ENCODE measurements at places on chromosomes 13 and 19.

GRCh38 chr13:75467040-75467728, 14.8 kb downstream of the TBC1D4 start:
- DNase-seq = no peak

DNA sequence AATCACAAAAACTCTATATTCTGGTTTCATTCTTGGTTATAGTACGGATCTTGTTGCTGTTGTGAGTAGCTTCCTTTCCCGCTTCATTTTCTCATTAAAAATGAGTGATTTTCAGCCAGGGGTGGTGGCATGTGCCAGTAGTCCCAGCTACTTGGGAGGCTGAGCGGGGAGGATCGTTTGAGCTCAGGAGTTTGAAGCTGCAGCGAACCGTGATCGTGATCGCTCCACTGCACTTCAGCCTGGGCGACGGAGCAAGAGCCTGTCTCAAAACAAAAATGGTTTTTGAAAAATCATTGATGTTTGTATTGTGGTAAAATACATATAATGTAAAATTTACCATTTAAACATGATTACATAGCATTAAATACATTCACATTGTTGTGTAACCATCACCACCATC, 71.6 kb upstream of the TM9SF2 start:
- no peak for DNase-seq

GRCh38 chr13:64758521-64759244, 2471.5 kb downstream of the PCDH9 start:
- DNase-seq = no peak

DNA sequence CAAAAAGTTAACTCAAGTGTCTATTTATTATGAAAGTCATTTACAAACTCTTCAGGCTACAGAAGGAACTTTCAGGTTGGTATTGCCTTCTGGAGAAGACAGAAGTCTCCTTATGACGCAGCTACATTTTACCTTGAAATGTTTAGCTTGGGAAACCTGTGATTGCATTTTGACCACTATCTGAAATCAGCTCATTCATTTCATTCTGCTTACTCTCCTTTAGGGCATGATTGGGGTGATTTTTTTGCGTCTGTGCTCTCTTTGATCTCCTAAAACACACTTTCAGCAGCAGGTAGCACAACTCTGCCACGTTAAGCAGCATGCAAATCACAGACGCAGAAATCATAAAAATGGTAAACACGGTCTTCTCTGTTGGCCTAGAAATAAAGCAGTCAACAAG, 9.6 kb downstream of the GJB6 start:
- no peak for DNase-seq

GRCh38 chr13:101490406-101491015, 38.0 kb downstream of the ITGBL1 start:
- DNase-seq = no peak

DNA sequence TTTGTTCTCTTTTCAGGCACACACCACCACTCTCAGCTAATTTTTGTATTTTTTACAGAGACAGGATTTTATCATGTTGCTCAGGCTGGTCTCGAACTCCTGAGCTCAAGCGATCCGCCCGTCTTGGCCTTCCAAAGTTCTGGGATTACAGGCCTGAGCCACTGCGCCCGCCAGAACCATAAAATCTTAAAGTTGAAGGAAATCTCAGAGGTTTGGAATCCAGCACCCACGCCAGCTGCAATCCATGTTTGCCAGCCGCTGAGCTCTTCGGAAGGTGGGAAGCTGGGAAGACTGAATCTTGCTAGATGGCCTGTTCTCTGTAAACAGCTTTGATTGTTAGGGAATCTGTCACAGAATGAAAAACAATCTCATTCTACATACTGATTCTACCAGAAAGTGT, 38.5 kb downstream of the SPATA13 start:
- DNase-seq = no peak

DNA sequence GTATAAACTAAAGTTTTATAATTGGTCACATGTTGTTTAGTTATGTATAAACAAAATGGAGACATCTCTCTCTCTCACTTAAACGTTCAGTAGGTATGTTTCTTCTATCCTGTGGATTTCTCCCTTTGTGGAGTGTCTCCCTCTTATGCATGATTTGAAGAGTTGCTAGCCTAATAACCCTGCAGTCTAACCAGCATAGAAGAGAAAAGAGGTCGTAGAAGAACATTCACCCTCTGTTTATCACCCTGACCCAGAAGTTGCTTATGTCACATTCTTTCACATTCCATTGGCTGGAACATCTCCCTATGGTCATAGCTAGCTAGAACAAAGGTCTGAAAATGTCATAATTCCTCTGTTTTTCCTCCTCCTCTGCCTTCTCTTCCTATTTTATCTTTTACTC, 176.8 kb upstream of the PCDH20 start:
- no peak for DNase-seq

GRCh38 chr13:49596221-49596620, 10.9 kb upstream of the RCBTB1 start:
- DNase-seq = no peak

DNA sequence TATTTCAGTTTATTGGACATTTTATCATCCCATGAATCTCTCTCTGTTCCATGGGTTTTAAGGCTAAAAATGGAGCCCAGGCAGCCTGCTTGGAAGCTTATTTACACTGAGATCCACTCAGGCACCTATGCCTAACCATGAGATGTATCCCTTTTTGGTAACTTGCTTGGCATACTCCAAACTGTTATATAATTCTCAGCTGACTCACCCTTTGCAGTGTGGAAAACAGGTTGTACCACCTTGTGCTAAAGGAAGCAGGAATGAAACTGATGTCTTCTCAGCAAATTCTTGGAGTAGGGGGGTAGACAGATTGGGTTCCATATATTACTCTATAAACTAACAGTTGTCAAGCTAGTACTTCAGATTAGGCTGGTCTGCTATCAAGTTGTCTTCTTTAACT, 483.6 kb downstream of the KLF5 start:
- no peak for DNase-seq

GRCh38 chr13:80850771-80851170, 509.8 kb upstream of the SPRY2 start:
- no peak for DNase-seq

DNA sequence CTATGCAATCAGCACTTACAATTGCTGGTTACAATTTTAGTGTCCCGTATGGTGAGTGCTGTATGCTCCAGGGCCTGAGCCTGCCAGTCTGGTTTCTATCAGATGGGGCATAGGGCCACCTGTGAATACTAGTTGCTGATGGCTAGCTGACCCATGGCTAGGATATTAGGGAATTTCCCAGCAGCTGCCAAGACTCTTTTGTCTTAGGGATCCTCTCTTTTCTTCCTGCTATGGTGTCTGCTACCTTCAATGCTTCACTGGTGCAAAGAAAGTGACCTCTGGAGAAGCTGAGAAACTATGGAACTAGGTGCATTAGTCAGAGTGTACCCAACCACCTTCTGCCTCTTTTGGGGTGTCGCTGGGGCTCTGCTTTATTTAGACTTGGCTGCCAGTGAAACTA, 11.6 kb downstream of the CCDC169 start:
- no peak for DNase-seq

DNA sequence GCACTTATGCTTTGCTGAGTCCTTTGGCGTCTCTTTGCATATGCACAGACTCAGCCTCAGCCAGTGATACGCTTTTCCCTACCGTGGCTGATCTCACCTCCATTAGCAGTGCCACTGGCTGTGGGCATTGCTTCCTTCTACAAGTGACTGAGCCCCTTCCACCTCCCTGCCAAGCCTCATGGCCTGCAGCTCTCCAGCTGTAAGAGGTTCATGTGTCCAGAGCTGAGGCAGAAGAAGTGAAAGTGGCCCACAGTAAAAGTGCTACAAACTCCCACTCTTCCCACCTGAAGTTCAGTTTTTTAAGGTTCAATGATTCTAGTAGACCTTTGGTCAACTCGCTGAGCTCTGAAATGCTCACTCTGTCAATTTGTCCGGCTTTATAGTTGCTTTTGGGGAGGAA, 44.7 kb downstream of the SMARCA4 start:
- DNase-seq = no peak

Measured in stimulated activated CD8-positive, alpha-beta memory T cell treated with anti-CD3 and anti-CD28 coated beads, Interleukin-7, amount 100 ng/mL, for 4 hours (primary cell).